GM12878 (cell line): ENCODE measurements at places on chromosomes 2 and 18. TPM values are rescaled to one million over a fixed set of nuclear protein-coding genes. Genes with fewer than 3 reads are reported as not detected.

The FBLN7 gene
- total RNA-seq, result 0.10 TPM in 1 of 2 replicates, not detected in the other

The ZNF521 gene
- total RNA-seq, result 0.05 TPM in 1 of 2 replicates, not detected in the other

The C2orf72 gene
- 0.08 and 0.18 TPM in 2 replicates for total RNA-seq

The HAT1 gene
- total RNA-seq, result 65.2 and 66.9 TPM in 2 replicates

The PARD6G gene
- total RNA-seq, result 1.4 and 2.0 TPM in 2 replicates

The CACNB4 gene
- 18.2 and 19.4 TPM in 2 replicates for total RNA-seq

The TMEM200C gene
- total RNA-seq, result not detected in 2 replicates

The VSNL1 gene
- total RNA-seq, result 0.21 TPM in 1 of 2 replicates, not detected in the other
